Activated CD8-positive, alpha-beta T cell treated with anti-CD3 and anti-CD28 coated beads for 36 hours (primary cell): ENCODE measurements at places on chromosomes 12 and 14. TPM values are rescaled to one million over a fixed set of nuclear protein-coding genes. Genes with fewer than 3 reads are reported as not detected.
A peak's percentile ranks its signal among the peaks of the same experiment; 100 is the strongest.

GRCh38 chr12:5480218-5480937, 48.5 kb downstream of the NTF3 start:
- no peak for DNase-seq

GRCh38 chr14:41558490-41558889, 48.2 kb upstream of the LRFN5 start:
- DNase-seq, result no peak

DNA sequence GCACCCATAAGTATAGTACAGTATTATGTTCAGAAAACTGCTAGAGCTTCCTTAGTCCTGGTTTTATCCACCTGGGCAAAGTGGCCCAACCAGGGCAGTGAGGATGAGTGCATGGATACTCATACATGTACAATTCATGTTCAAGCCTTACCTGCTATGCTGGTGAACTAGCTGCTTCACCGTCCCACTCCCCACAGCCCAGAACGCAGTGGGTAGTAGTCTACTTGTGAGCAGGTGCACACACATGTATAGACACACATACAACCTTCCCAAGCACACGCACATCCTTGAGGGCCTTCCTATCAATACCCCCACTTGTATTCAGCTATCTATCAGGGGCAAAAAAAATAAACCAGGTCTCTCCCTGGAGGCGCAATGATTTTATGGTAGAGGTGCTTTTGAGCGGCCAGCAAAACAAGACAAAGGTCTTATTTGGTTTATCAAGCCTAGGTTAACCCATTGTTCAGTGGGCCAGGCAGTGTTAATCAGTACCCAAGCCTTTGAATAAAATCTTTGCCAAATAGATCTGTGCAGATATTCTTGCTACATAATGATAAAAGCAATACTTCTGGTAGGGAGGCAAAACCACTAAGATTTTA, 69.8 kb downstream of the ZFP36L1 start:
- DNase-seq, result no peak

DNA sequence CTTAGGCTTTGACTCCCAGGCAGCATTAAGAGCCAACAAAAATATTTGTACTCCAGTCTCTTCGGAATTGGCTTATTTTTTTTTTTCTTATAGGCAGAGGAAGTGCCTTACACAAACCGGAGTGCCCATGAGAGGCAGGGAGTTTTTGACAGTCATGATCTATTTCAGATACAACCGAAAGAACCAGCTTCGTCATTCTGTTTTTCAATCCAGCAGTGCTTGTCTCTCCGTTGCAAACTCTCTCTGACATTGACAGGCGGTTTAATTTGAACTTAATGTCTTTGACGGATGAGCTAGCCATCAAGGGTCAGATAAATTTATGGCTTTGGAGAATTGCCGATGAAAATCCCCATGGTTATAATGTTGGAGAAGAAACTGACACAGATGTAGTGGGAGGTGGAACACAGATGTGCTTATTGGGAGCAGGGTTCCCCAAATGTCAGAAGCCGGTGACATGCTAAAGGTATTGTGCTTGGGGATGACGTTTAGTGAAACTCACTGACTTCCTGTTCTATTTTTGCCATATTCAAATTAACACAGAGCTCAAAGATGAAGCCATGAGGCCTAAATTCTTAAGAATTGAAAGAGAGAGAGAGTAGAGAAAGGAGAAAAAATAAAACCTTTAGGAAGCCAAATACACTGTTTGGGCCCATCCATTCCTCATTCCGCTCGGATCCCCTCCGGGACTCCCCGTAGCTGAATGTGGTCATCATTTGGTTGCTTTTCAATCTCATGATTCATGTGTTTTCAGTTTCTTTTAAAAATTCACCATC, 59.7 kb downstream of the PLXNC1 start:
- DNase-seq, result peak; percentile 65

DNA sequence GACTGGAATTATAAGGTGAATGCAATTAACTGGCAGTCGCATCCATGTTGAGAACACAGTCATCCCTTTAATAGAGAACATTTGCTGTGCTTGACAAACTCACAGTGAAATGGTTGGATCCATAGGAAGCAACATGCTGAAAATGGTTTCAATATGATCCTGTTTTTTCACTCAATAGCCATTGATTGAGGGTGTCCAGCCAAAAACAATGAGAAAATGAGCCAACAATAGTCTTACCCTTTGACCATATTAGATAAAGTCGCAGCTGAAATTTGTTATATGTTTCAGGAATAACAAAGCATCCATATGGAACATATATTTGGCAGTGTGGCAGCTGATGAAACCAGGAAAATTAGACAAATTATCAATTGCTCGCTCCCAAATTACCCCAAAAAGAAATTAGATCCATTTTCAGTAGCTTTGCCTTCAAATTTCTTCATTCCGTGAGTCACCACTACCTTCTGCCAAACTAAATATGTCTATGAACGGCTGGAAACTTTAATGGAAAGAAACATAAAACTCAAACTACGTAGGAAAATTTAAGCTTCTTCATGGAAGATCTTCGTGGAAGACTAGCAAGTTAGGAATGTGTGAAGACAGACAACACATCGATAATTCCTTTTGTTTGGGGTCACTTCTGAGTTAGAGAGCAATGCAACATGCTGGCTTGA, 17.4 kb downstream of the IGF1 start:
- DNase-seq, result no peak

DNA sequence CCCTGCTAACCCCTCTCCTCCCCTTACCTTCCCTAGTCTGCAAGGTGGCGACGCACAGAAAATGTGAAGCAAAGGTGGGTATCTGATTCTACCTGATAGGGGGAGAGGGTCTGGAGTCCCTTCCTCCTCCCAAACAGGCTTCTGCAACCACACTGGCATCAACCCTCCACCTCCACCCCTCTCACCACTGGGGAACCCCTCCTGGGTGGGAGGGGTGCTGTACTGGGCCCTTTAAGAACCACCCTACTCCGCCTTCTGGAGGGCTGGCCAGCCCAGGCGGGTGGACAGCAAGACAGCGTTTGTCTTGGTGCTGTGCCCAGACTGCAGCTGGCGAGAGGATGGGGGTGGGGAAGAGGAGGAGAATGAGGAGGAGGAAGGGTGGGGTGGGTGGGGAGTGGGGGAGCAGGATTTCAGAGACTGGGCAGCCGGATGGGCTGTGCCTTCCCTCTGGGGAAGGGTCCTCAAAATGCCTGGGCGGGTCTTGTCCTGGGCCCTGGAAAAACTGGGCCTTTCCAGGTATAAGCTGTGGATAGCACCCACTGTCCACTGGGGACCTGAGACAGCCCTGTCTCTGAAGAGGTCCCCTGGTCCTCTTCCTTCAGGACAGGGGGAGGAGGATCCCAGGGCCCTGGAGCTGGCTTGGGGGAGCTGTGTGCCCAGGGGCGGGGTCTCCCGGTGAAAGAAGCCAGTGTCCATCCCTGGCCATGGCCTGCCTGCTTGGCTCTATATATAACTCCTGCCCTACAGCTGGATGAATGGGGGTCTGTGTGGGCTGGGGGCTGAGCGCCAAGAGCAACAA, 2.8 kb downstream of the TNS2 start:
- no peak for DNase-seq

DNA sequence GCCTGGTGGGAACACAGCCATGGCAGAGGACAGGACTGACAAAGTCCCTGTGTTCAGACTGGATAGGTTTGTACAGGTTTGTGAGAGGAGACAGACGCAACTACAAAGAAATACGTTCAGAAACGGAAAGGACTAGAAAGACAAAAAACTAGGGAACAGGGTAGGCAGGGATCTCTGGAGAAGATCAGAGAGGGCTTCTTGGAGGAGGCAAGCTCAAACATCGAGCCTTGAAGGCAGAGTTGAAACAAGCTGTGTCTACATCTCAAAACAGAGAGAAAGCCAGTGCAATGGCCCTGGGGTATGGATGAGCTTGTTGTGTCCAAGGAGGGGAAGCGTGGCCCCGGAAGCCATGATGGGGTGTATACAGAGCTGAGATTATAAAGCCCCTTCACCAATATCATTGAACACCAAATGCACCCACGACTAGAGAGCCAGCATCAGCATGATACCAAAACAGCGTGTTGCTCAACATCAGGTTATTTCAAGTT, 89.6 kb upstream of the NCOR2 start:
- DNase-seq, result no peak

GRCh38 chr14:44653641-44654040, 146.6 kb upstream of the FSCB start:
- DNase-seq, result no peak

- DNase-seq, result no peak
These were observed 30.3 kb downstream of the NFKBIA start for GRCh38 chr14:35374263-35374712.

DNA sequence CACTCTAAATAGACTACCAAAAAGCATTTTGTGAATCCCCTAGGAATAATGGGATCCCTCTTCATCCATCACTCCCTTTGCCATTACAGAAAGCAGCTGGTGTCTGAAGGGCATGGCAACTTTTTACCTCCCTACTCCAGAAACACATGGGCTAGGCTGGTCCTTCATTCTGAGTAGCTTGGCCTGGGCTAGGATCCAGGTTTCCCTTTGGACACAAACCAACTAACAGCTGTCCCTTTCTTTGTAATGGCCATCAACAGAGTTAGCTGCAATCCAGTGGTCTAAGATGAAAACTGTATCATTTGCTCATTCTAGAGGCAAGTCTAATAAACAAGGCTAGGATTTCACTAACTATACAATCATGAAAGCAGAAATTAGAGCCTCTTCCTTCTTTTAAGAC, 7.4 kb downstream of the GRIN2B start:
- DNase-seq, result no peak

DNA sequence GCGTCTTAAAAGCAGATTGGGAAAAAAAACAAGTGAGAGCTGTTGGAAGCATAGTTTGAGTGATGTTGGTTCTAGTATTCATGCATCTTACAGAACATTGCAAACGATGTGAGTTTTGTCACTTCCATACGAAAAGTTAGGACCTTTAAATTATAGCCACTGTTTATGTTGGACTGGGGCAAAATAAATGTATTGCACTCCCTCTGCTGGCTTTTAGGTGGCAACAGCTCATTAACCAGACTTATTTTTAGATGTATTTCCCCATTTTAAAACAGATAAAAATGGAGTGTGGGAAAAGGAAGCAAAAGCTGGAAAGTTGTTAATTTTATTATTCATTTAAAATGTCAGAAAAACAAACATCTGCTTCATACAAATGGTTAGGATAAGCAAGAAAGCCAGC, 111.9 kb downstream of the LGR5 start:
- DNase-seq, result no peak

EID3 gene
- 3.7 TPM for total RNA-seq

GRCh38 chr12:9243999-9244649, 35.9 kb upstream of the PZP start:
- no peak for DNase-seq

SEC23A gene
- total RNA-seq, result 45.4 TPM

GRCh38 chr12:89040146-89040964, 311.9 kb downstream of the DUSP6 start:
- peak; percentile 96 for DNase-seq

GRCh38 chr12:53579545-53579955, 46.6 kb downstream of the ATF7 start:
- no peak for DNase-seq

SLC25A47 gene
- total RNA-seq, result not detected

DNA sequence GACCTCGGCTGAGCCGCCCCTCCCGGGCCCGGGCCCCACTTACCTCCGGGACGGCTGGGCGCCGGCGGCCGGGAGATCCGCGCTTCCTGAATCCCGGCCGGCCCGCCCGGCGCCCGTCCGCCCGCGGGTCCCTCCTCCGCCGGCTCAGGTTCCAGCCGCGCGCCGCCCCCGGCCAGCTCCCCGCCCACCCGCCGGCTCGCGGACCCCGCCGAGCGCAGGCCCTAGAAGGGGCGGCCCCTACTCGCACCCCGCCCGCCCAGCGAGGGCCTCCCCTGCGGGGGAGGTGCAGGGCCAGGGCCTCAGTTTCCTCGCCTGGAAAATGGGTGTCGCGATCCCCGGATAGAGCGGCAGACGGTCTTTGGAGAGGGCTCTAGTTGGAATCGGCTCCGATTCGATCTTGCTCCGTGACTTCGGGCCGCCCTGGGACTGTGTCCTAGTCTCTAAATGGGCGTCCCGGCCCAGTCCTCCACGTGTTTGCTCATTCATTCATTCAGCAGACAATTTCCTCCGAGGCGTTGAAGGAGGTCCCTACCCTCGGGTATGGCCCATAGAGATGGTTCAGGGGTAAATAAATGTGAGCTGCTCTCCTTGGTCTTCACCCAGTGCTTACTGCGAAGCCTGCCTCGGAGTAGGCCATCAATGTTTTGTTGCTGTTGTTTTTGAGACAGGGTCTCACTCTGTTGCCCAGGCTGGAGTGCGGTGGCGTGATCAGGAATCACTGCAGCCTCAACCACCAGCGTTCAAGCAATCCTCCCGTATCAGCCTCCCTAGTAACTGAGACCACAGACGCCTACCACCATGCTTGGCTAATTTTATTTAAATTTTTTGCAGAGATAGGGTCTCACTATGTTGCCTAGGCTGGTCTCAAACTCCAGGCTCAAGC, at the start of gene TRPV4:
Gene TRPV4, minus strand, starts transcription at position 92 of the 883 bp plus-strand sequence. CDS start 18,602 bp downstream, outside the sequence.
- DNase-seq, result no peak

GRCh38 chr12:112261559-112261958, 120.7 kb downstream of the HECTD4 start:
- no peak for DNase-seq

NR1H4 gene
- total RNA-seq, result not detected

PSME2 gene
- total RNA-seq, result 440 TPM

- DNase-seq, result no peak
These were observed 6.0 kb downstream of the ORAI1 start for GRCh38 chr12:121632069-121632970.

- DNase-seq, result no peak
These were observed 737.6 kb downstream of the SLC16A7 start for GRCh38 chr12:60333461-60333860.

CCND2 gene
- 617 TPM for total RNA-seq

- no peak for DNase-seq
These were observed 6.6 kb upstream of the WNT5B start for GRCh38 chr12:1622406-1622805.

DNA sequence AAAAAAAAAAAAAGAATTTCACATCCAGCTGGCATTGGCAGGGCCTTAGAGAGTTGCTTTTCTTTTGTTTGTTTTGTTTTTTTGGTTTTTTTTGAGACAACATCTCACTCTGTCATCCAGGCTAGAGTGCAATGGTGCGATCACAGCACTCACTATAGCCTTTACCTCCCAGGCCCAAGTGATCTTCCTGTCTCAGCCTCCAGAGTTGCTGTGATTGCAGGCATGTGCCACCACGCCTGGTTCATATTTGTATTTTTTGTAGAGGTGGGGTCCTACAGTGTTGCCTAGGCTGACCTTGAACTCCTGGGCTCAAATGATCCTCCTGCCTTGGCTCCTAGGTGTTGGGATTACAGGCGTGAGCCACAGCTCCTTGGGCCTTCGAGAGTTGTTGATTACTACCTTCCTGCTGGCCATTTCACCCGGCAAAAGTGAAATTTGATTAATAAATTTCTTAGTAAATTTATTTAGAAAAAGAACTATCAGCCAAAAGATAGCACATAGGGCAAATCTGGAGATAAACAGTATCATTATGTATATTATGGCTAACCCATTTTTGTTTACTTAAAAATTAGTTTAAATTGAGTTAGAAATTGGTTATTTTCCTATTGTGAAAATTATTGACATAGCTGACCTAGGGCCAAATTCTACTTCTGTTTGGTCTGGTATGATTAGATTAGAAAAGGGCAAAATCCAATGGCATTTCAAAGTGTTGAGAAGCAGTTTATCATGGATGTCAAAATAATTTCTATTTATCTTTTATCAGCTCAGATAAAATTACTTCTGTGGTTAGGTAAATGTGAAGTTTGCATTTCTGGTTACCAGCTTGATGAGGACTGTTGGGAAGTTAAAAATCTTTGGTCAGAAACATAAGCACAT, 12.6 kb downstream of the ACTR6 start:
- no peak for DNase-seq

GRCh38 chr14:102789349-102789748, 12.1 kb downstream of the TRAF3 start:
- no peak for DNase-seq

- no peak for DNase-seq
These were observed 17.3 kb downstream of the SNRNP35 start for GRCh38 chr12:123475246-123475703.
